ENCODE measurements at places on chromosomes 7 and 10. TPM values are rescaled to one million over a fixed set of nuclear protein-coding genes. Genes with fewer than 3 reads are reported as not detected.

CFAP43 gene
- 1.0 TPM for total RNA-seq

DYNC1I1 gene
- total RNA-seq: 1.2 TPM

SPDYE8 gene
- total RNA-seq: not detected

ASIC3 gene
- 0.33 TPM for total RNA-seq

RFC2 gene
- total RNA-seq: 24.4 TPM

FAM13C gene
- under 0.01 TPM for total RNA-seq

C10orf67 gene
- total RNA-seq: 0.36 TPM

PLCE1 gene
- total RNA-seq: 0.36 TPM
